ENCODE measurements at places on chromosomes 16 and 17.

GRCh38 chr17:47719411-47720152, 13.5 kb upstream of the TBX21 start:
- DNase-seq: no peak

GRCh38 chr17:55451758-55452138, 30.1 kb upstream of the MMD start:
- DNase-seq: no peak

DNA sequence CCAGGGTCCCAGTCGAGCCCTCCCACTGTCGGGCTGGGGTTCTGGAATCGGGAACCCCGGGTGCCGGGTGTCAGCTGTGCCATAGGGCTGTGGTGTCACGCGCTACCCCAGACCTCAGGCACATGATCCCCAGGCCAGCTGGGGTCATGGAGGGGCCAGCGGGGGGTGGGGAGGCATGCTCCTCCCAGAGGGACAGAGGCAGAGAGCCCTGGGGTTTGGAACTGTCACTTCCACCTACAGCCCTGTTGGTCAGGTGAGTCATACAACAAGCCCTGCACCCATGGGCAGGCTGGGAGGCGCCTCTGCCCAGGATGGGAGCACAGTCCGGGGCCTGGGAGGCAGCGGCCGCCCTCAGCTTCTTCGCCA, 63.0 kb downstream of the BAIAP2 start:
- no peak for DNase-seq

GRCh38 chr16:65064131-65064530, 57.7 kb downstream of the CDH11 start:
- DNase-seq: no peak

DNA sequence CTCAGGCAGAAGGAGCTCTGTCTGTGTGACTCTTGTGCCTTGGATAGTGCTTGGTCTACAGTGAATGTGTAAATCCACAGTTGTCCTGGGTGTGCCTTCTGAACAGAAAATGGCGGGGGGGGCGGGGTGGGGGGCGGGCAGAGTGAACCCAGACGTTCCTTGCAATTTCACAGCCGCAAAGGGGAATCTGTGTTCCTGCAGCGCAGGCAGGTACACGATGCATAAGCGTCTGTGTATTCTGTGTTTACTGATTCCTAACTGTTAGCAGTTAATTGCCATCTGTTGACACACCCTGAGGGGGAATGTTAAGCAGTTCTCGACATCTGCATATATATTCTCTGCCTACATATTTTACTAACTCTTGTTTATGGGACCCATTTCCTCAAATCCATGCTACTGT, 123.5 kb upstream of the ZFHX3 start:
- DNase-seq: no peak

DNA sequence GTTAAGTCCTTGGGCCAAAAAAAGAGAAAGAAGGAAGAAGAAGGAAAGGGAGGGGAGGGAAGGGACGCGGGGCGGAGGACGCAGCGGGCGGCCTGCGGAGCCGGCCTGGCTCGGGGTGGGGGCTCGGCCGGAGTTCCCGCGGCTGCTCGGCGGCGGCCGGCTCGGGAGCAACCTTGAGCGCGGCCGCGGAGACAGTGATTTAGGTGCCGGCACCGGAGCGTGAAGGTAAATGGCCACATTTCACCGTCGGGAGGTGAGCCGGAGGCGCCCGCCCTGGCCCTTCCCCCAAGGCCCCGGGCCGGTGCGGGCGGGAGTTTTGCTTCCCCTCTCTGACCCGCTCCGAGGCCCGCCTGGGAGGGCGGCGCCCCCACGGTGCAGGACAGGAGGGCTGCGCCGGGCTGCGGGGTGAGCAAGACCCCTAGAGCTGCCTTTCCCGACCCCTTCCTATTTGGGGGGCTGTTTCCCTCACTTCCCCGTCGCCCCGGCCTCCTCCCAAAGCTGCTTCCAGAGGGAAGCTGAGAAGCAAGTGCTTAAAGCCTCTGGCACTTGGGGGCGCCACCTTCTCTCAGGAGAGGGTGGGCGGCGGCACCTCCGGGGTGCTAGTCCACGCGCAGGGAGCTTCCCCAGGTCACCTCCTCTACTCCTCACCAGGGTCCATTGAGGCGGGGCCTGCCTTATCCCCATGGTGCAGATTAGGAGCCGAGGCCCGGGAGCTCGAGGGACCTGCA, 56.5 kb downstream of the MRM1 start:
- DNase-seq: no peak

- no peak for DNase-seq
Measured at GRCh38 chr16:66489818-66490217, 60.1 kb downstream of the TK2 start.

DNA sequence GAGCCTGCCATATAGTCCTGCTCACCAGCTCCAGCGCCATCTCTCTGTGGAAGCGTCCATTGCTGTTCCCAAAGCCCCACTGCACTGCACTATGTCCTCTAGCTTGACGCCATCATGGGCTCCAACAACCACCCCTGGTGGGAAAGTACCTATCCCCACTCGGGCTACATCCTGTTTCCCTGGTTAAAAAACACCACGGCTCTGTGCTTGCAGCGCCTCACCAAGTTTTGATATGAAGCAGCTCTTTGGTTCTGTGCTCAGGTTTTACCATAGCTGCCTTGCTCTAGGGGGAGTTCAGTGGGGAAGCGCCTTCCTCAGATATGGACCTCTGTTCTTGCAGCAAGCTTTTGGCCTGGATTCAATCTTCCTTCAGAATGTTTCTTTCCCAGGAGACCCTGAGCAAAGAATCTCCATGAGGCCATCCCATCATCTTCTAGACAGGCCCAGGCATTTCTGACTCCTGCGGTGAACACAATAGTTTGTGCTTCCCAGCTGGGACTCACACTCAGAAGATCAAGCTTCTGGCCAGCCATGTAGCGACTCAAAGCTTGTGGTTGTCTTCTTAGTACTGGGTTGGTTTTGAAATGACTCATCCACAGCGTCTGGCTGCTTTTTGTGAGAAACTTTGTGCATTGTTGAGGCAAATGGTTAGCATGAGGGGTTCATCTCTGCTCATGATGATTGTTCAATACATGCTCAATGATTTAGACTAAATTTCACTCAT, 39.5 kb downstream of the DYNLRB2 start:
- DNase-seq: no peak

- peak; percentile 10 for DNase-seq
Measured at GRCh38 chr17:72556944-72557826, 436.4 kb downstream of the SOX9 start.

DNA sequence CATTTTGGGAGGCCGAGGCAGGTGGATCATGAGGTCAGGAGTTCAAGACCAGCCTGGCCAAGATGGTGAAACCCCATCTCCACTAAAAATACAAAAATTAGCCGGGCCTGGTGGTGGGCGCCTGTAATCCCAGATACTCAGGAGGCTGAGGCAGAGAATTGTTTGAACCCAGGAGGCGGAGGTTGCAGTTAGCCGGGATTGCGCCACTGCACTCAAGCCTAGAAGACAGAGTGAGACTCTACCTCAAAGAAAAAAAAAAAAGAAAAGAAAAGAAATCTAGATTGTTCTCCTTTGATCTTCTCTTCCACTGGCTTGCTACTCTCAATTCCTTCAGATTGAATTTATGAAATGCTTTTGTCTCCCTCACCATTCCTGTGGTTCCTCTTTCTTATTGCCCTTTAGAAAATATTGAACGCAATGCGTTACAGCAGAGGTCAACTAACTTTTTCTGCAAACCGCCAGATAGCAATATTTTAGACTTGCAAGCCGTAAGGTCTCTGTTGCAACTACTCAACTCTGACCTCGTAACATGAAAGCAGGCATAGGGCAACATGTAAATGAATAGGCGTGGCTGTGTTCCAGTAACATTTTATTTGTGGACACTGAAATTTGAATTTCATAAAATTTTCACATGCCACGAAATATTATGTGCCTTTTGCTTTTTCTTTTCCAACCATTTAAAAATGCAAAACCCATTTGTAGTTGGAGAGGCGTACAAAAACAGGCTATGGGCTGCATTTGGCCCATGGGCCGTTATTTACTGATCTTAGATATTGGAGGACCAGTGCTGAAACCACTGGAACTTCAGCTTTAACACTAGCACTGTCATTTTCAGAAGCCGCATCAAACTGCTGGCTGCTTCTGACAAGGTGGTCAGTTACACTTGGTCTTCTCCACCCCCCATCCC, 24.8 kb downstream of the PITPNC1 start:
- DNase-seq: no peak

GRCh38 chr17:33730131-33730530, 437.0 kb upstream of the ASIC2 start:
- no peak for DNase-seq

DNA sequence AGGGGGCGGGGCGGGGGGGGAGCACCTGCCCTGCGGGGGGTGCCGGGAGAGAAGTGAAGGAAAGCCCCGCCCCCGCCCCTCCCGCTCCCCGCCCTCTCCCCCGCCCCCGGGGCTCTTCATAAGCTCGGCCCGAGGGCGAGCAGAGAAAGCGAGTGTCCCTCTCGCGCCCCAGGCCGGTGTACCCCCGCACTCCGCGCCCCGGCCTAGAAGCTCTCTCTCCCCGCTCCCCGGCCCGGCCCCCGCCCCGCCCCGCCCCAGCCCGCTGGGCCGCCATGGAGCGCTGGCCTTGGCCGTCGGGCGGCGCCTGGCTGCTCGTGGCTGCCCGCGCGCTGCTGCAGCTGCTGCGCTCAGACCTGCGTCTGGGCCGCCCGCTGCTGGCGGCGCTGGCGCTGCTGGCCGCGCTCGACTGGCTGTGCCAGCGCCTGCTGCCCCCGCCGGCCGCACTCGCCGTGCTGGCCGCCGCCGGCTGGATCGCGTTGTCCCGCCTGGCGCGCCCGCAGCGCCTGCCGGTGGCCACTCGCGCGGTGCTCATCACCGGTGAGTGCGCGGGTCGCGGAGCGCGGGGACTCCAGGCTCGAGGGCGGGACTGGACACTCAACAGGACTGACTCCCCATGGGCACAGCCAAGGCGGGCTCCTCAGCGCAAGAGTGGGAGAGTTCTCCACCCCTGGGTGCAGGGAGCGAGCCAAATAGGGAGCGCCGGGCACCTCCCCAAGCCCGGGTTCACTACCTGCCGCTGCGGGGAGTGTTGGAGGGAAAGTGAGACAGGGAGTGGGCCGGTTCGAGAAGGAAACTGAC, at the start of gene HSD11B2:
TSS of gene HSD11B2 (plus strand) at position 145 of the 798 bp plus-strand sequence. CDS start at position 273, 128 bp downstream.
- no peak for DNase-seq

DNA sequence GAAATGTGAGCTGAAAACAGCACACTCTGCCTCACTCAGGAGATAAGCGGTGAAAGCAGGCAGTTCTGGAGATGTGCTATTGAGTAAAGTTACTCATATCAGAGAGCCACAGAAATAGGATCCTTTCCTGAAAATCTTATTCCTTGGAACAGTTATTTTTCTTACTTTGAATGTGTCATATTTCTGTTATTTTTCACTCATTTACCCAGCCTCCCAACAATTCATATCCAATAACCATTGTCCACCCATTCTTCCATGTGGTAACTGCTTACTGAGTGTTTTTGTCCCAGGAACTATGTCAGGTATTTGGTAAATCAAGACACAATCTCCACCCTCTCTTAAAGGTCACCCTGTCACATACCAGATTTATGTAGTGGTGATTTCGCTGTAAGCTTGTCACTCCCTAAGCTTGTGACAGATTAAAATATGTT, 144.9 kb downstream of the PARN start:
- DNase-seq: no peak

DNA sequence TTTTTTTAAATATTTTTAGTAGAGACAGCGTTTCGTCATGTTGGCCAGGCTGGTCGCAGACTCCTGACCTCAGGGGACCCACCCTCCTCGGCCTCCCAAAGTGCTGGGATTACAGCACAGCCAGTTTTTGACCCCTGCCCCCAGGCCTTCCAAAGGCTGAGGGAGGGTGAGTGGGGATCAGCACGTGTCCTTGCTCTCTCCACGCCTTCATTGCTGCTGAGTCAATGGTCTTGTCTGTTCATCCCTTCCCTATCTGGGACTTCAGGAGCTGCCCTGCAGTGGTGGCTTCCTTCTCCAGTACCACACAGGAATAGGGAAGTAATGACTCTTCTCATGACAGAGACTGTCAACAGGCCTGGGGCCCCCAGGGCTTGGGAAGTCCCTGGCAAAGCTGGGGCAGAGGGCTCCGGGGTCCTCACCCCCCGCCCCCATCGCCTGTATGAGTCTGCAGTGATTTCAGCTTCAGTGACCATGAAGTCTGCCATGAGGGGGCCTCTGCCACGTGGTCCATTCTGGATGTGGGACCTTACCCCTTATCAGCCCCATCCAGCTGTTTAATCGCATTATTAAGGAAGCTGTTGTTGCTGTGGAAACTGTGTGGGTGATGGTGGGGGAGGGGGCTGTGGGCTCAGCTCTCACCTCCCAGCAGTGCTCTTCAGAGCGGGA, 6.1 kb downstream of the ABCC3 start:
- no peak for DNase-seq

GRCh38 chr16:83059237-83059636, 432.5 kb downstream of the CDH13 start:
- no peak for DNase-seq

DNA sequence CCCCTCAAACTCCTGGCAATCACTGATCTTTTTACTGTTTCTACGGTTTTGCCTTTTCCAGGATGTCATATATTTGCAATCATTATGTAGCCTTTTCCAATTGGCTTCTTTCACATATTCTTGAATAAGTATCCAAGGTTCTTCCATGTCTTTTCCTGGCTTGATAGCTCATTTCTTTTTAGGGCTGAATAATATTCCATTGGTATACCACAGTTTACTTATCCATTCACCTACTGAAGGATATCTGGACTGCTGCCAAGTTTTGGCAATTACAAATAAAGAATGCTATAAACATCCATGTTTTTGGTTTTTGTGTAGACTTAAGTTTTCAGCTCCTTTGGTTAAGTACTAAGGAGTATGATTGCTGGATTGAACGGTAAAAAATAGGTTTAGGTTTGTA, 16.0 kb downstream of the GPATCH8 start:
- DNase-seq: no peak

DNA sequence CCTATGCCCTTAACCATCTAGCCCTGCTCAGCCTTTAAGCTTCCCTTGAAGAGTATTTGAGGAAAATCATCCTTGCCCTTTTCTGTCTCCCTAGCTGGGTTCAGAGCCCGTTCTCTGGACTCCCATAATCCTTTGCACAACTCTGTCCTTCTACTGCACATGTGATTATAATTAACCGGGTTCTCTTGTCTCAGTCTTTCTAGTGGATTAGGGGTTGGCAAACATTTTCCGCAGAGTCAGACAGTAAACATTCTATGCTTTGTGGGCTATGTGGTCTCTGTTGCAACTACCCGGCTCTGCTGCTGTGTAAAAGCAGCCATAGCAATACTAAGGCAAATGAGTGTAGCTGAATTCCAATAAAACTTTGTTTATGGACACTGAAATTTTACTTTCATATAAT, 80.0 kb downstream of the CDRT15 start:
- DNase-seq: no peak

DNA sequence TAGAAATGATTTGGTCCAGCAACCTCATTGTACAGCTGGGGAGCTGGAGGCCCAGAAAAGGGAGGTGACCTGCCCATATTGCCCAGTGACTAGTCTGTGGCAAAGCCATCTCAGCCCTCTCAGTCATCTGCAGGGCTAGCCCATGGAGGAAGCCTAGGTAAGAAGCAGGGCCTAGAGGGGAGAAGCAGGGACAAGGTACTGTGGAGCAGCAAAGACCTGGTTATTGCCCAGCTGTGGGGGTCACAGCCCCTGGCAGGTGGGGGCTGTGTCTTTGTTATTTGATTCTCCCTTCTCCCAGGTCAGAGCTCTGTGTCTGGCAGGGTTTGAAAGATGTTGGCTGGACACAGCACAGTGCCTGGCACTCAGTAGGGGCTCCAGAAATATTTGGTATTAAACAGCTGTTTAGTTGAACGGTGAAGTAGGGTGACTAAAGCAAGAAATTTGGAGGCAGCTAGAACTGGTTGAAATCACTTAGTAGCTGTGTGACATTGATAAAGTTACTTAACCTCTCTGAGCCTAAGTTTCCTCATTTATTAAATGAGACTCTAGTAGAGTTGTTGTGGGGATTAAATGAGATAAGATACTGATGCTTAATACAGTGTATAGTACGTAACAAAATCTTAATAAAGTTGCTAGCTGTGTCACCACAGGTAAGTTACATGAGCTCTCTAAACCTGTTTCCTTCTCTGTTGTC, 17.3 kb downstream of the CCR7 start:
- DNase-seq: no peak
